ENCODE measurements at places on chromosomes 5 and 9.

DNA sequence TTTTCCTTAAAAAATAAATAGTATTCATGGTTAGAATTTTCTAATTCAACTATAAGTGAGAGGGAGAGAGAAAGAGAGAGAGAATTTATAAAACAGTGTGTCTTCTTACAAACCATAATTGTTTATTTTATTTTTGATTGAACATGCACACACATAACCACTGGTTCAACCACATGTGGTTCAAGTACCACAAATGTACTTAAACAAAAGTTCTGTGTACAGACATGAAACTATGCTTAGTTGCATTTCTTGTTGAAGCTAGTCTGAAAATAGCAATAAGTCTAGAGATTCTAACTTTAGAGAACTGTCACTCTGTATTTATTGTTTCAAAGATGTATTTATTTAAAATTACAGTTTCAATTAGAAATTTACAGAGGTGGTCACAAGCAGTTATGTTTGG is 130.6 kb upstream of the PDE4D start:
- DNase-seq = no peak

- DNase-seq = no peak
Measured at GRCh38 chr9:29475471-29475870, 1902.2 kb upstream of the C9orf72 start.

DNA sequence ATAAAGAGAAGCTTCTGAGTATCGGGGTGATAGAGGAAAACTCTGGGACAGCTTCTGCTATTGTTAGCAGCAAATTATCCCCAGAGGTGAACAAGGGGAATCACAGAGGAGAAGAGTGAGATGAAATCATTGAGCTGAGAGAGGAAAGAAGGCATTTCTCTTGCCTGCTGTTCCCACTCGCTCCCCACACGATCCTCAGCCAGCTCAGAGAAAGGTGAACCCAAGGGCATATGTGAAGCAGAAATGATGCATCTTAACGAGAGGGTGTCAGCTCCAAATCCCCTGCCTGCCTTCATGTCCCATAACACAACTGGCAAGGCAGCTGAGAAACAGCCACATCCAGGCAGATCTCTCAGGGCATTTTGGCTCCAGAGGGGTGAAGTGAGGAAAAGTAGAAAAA is 111.6 kb downstream of the BRINP1 start:
- no peak for DNase-seq

- DNase-seq = no peak
Measured at GRCh38 chr5:168921147-168921866, 342.1 kb upstream of the PANK3 start.

DNA sequence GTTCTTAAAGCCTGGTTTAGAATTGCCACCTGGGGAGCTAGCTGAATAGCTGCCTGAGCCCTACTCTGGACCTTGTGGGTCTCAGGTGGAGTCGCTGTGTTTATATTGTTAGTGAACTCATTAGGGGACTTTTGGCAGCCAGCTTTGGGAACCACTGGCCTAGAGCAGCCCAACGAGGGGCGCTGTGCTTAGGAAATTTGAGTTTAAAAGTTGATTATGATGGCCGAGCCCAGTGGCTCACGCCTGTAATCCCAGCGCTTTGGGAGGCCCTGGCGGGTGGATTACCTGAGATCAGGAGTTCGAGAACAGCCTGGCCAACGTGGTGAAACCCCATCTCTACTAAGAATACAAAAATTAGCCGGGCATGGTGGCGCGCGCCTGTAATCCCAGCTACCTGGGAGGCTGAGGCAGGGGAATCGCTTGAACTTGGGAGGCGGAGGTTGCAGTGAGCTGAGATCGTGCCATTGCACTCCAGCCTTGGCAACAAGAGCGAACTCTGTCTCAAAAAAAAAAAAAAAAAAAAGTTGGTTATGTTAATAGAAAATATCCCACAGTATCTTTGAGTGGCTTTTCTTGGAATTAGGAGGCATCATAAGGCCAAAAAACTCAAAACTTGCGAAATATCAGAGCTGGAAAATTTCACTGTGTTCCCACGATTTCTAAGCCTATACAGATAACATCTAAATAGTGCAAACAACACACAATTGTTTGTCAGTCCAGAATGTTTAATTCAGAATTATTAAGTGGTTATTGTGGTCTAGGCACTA is 809 bp downstream of the MCCC2 start:
- no peak for DNase-seq

DNA sequence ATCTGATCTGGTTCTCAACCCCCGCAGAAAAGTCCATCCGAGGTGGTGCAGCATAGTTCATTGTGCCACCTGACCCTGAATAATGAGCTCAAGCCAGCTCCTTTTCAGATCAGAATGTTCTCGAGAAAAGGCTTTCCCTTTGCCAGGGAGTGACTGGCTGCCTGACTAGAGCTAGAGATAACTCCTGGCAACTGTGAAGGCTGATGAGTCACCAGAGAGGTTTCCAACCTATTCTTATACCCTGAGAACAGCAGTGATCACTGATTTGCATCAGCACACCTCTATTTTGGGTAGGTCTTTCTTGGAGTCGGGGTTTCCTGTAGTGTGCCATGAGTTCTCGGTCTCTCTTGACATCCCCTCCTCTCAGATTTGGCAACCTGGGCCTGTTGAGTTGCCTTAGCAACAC is 127.9 kb downstream of the PIK3R1 start:
- peak; percentile 85 for DNase-seq

- DNase-seq = no peak
Measured at GRCh38 chr5:141172381-141173204, at the start of gene PCDHB7. Gene PCDHB7 (plus strand): TSS chr5:141172644. CDS start chr5:141172836, 192 bp downstream.

GRCh38 chr5:137587919-137588318 is 88.8 kb upstream of the SPOCK1 start:
- no peak for DNase-seq

Measured in kidney epithelial cell (primary cell).